Activated T-cell treated with anti-CD3 and anti-CD28 coated beads, Interleukin-2, amount 50 U/mL, for 1 hour (primary cell): ENCODE measurements at places on chromosomes 2 and 18.

DNA sequence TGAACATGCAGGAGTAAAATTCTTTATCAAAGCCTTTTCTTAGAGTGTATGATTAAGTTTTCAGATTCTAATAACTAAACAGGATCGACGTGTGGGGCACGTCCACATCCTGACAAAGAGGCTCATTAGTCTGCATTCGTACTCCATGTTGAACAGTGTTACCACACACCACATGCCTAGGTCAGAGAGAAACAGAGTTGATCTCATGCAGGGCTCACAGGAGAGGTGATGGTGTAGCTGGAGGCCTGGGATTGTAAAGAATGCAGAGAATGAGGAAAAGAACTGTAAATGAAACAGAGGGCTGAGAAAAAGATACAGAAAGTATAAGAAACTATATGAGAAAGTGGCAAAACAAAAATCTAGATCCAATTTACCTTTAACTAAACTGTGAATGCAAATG, 632.5 kb downstream of the BCL11A start:
- no peak for DNase-seq

GRCh38 chr2:226981791-226982326, 146.0 kb downstream of the RHBDD1 start:
- no peak for DNase-seq

DNA sequence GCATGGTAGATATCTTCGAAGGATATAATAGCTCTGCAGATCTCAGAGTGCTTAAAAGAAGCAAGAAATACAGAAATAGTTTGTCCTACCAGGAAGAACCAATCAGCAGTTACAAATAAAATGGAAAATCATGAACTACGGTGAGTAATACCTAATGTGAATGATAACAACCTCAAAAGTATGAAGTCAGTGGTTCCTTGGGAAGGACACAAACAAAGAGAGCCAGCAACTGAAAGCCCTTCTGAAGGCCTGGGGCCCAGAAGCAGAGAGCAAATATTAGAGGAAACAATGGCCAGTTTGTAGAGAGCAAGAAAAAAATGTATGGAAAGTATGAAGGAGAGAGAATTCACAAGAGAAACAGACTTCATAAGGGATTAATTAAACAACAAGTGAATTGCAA, 226.8 kb upstream of the CHST9 start:
- no peak for DNase-seq

DNA sequence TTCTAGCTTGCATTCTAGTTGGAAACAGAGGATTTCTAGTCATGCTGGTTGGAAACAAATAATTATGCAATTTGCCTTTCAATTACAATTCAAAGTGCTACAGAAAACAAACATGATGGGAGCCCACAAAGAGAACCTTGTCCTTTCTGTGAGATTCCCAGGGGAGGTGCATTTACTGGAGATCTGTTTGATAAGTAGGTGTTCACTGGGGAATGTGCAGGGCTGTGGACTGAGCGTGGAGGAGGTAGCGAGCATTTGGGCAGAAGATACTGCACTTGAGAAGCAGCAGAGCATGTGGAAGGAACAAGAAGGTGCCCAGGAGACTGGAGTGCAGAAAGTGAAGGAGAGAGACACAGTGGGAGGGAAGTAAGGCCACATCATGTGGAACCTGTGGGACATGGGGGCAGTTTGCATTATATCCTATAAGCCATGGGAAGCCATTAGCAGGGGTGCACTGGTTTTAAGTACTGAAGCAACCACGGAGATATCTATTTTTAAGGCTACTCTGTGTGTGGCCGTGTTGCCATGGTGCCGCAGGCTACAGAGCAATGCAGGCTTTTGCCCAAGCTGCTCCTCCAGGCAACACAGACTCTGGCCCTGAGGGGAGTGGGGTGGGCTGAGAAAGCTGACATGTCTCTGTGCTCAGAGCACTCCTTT, 154.0 kb downstream of the ANTXR1 start:
- DNase-seq, result no peak

- no peak for DNase-seq
Measured at GRCh38 chr2:138922973-138923563, 142.9 kb upstream of the NXPH2 start.

DNA sequence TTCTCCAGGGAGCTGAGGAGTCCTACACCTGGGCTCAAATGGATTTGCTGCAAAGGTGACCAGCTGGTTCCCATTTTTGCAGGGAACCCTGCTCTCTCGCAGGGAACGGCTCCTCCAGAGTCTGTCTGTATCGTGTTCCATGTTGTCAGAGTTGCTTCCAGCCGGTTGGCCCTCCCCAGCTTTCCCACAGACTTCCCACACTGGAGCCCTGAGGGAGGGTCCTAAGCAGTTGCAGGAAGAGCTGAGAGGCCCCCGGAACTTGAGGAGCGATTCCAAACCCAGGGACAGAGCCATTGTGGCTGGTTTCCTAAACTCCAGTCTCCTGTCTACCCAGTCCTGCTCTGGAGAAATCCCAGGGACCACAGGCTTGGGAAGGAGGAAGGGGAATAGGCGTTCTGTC, 121.7 kb upstream of the PPP1CB start:
- DNase-seq, result no peak

GRCh38 chr2:38935568-38936172, 46.0 kb downstream of the ARHGEF33 start:
- DNase-seq, result no peak

DNA sequence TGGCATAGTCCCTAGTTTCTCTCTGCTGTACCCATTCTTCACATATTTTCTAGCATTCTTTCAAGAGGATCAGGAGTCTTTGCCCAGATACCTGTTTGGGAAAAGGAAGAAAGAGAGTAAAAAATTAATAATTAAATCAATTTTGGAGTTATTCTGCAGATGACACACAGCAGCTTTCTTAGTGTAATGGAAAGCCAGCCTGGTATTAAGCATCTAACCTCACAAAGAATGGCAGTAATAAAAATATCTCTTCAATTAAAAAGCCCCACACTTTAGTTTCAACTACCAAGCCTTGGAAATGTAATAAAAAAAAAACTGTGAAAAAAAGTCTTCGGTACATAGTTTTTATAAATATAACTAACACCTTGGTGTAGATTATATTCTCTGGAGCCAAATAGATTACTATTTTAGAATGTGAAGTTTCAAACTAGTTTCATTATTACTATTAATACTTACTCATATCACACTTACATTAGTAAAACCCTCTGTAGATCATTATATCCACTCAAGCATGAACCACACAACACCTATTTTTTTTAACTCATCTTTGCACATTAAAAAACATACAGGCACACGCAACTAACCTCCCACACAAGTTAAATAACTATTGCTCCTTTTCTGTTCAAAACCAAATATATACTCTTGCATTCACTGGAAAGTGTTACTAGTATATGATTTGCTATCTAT, 90.9 kb downstream of the GPD2 start:
- no peak for DNase-seq

DNA sequence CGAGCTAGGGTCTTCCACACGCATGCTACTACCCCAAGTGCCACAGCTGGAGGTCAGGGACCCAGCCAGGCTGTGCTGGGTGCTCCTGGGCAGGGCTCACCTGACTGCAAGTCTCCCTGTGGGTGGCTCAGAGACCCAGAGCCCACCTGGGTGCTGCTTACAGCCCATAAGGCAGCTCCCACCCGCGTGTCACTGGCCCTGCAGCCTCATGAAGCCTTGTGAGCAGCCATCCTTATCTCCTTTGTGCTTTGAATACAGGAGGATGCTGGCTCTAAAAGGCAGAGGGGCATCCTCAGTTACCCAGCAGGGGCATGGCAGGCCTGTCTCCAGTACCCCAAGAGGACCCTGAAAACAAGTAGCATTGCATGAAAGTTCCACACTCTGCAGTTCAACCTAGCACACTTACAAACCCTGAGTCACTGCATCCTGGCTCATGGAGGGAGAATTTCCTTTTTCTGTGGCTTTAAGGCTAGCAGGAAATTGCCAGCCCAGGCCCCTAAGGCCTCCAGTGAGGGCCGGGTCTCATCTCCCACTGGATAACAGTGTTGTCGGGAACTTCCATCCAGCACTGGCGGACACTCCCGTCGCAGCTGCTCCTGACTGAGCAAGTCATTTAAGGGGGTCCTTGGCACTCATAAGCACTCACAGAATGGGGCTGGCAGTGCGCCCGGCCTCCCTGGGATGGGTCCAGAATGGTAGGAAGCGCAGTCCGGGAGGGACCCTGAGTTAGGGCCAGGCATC, 137.1 kb downstream of the RPIA start:
- DNase-seq, result no peak

- no peak for DNase-seq
Measured at GRCh38 chr18:74861154-74861553, 263.5 kb downstream of the ZNF407 start.

- DNase-seq, result no peak
Measured at GRCh38 chr2:105490204-105490603, 91.4 kb upstream of the FHL2 start.
